Pulmonary artery endothelial cell (primary cell): ENCODE measurements at places on chromosomes 6 and 20. TPM values are rescaled to one million over a fixed set of nuclear protein-coding genes. Genes with fewer than 3 reads are reported as not detected.

Gene FOXC1
- total RNA-seq: 12.6 and 13.8 TPM in 2 replicates

Gene TFAP2B
- total RNA-seq: not detected in 2 replicates

Gene SNRNP48
- 11.9 and 24.0 TPM in 2 replicates for total RNA-seq

Gene PRSS35
- 0.07 TPM in 2 replicates for total RNA-seq

Gene LAMA4
- total RNA-seq: 516 and 517 TPM in 2 replicates

Gene LY6G6C
- not detected in 2 replicates for total RNA-seq

Gene FOXF2
- not detected in 2 replicates for total RNA-seq

Gene BCAS1
- not detected in 2 replicates for total RNA-seq
